AML-193 (cell line): ENCODE measurements at places on chromosomes 2 and 18.

DNA sequence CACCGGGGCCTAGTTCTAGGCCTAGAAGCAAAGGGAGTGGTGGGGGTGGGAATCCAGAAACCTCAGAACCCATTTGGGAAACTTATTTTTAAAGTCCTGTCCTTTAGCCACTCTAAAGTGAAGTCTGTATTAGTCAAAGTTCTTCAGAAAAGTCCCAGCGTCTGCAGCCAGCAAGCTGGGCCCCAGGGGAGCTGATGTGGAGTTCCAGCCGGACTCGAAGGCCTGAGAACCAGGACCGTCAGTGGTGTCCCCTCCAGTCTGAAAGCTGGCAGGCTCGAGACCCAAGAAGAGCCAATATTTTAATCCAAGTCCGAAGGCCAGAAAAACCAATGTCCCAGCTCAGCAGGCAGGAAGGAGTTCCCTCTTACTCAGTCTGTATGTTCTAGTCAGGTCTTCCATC, 32.4 kb downstream of the ID2 start:
- no peak for DNase-seq

DNA sequence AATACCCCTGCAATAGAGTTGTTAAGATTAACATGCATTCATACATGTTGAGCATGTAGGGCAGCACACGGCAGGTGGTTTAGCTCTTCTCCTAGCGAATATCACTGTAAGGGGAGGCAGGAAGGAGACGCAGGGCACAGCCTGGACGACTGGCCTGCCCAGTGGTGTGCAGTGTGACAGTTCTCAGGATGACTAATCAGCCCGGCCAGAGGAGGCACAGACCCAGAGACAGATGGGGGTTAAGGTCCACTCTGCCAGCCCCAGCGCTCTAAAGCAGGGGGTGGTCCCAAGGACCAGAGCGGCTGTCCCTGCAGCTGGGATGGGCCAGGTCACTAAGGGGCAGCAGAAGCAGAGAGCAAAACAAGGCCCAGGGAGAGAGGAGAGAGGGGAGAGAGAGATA, 63.7 kb downstream of the RNF152 start:
- DNase-seq = no peak

GRCh38 chr2:158817588-158817987, 22.5 kb downstream of the DAPL1 start:
- DNase-seq = no peak

- no peak for DNase-seq
These were observed 468.0 kb downstream of the NUP35 start for GRCh38 chr2:183592271-183592670.

- peak; percentile 4 for DNase-seq
These were observed 3.0 kb downstream of the WDR75 start for GRCh38 chr2:189444322-189444721.

- DNase-seq = no peak
These were observed 777.6 kb upstream of the FANCL start for GRCh38 chr2:59018737-59019136.

GRCh38 chr2:219496825-219497494, 1.7 kb upstream of the GMPPA start:
- DNase-seq = no peak

- no peak for DNase-seq
These were observed 38.6 kb downstream of the MGAT4A start for GRCh38 chr2:98692090-98693054.

DNA sequence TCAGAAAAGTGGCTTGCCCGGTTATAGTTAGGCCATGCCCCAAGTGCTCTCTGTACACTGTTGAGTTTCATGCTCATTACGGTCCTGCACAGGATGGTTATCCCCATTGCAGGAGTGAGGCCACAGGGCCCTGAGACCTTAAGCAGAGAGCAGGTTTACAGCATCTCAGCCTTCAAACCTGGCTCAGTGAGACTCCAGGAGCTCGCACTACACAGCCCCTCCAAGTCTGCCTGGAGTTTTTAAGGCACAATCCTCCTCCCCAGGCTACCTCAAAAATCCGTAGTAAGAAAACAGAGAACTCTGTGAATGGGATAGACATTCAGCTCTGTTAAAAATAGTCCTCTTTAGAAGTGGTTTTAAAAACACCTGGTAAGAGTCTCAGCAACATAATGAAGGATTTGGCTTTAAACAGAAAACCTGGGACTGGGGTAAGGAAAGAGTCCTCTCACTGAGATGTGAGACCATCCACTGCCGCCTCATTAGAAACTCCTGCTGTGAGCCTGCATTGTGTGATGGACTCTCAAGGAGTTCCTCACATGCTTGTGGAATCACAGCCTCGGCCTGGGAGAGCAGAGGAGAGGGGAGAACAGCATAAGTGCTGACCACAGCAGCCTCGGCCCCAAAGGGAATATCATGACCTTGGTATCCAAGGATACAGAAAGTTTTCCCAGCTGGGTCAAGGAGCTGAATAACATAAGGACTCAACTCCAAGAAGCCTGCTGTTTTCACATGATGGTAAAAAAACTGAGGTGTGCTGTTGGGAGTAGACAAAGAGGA, 214.8 kb downstream of the ATAD2B start:
- DNase-seq = no peak

DNA sequence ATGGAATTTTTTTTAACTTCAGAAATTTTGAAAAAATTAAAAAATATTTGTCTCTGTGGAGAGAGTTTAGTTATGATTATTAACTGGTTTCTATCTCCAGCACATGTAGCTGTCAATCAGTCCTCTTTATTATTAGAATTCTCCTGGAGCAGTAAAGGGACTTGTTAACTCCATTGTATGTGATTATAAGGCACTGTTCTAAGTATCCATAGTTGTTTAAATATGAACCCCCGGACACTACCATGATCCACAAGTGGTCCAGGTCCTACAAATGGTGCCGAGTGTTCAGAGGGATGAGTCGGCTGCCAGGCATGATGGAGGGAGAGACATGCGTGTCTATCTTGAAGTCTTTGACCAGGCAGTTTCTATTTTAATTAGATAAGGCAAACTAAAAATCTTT, 492 bp downstream of the CHRNA1 start:
- no peak for DNase-seq

DNA sequence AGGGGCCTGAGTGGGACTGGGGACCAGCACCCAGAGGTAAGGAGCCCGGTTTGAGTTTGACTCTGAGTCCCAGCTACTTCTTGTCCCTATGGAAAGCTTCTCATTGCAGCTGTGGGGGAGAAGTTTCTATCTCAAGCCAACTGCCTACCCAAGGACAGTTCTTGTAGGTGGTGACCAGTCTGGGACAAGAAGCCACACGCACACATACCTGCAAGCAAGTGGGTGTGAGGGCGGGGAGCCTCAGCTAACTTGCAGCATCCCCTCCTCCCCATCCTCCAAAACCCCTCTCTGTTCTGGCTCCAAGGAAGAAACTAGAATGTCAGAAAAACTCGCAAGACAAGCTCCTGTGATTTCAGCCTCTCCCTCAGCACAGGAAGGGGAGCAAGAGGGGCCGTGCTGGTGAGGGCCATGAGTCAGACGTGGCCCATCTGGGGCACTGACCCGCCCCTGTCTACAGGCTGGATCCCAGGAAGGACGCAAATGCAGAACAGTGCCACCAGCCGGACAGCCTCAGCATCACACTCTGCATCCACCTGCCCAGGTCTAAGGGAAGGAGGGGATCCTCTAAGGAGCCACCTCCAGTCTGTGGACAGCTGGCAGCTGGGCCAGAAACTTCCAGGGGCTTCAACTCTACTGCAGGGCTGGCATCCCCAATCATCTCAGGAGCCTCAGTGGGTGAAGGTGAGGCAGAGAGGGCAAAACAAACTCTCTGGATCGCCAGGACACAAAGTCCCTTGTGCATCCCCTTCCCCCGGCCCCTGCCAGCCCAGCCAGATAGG, 103.4 kb downstream of the TNS1 start:
- no peak for DNase-seq

DNA sequence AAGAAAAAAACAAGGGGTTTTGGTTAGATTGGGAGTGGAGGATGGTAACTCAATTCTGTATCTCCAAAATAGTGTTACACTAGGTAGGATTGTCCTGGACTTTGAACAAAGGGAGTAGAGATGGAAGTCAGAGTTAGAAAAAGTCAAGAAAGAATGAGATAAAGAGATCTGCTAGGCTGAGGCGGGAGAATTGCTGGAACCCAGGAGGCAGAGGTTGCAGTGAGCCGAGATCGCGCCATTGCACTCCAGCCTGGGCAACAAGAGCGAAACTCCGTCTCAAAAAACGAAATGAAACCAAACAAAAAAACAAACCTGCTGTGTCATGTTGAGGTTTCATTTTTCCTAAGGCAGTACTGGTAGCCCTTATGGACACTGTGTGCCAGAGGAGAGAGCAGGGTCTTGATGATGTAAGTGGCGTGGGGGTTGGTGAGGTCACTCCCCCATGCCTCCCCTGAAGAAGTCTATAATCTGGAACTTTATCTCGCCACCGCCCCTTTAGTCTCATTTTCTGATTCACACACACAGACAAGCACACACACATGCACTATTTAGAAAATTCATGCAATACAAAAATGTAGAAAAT, 10.5 kb downstream of the DRC1 start:
- DNase-seq = peak; percentile 40

GRCh38 chr2:96828874-96829273, 12.8 kb downstream of the CNNM3 start:
- DNase-seq = no peak

DNA sequence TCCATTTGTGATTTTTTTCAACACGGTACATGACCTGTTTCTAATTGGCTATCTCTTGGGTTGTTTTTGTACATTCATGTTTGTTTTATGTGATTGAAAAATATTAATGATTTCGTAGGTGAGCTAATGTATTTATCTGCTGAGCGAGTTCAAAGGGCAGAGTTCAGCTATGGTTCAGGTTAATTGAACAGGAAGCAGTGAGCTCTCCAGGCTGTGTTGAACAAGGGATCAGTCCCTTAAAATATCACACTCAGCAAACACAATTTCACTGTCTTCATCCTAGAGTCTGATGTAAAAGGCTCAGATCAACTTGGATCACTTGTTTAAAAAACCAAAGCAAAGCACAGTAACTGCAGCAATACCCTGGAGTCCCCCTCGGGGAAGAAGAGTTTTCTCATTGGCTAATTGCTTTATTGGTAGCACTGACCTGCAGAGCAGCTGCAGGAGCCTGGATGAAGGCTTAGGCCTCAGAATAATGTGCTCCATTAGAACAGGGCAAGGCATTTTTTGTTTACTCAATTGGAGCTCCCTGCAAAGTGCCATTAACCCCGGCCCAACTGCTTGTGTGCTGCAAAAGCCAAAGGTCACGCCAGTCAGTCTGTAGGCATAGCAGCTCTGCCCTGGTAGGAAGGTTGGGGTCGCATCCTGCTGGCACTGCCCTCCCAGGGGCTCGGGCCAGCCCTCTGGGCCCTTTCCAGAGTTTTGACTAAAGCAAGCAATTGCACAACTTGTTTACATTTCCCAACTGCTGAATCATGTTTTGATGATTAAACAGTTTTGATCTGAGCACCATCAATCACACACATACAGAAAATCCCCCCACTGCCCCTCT, 10.5 kb downstream of the ONECUT2 start:
- DNase-seq = no peak

- DNase-seq = no peak
These were observed 29.3 kb upstream of the CRIM1 start for GRCh38 chr2:36326286-36326685.

- no peak for DNase-seq
These were observed 16.4 kb upstream of the MSH2 start for GRCh38 chr2:47386551-47386950.
